ENCODE measurements at places on chromosomes 12 and 14. TPM values are rescaled to one million over a fixed set of nuclear protein-coding genes. Genes with fewer than 3 reads are reported as not detected.

Gene IAPP
- not detected for total RNA-seq

DNA sequence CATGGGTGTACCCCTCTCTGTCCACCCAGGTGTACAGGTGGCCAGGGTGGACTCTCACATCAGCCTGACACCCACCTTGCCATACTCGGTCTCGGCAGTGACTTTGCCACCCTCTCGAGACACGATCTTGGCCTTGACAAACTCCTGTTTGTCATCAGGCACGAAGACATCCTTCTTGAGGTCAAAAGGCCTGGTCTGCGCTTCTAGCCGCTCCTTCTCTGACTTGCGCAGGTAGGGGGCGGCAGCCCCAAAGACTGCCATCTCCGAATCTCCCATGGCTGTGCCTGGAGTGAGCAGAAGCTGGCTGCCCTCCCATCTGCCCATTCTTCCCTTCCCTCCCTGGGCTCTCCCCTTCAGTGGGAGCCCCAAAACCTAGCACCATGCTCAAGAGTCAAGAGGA lies 2.0 kb downstream of the MYH7 start:
- H3K4me1 ChIP-seq, result peaks cover 52% of the 10 kb centered on the region
- H3K4me3 ChIP-seq, result no peak overlapping the region
- no peak for DNase-seq
- H3K36me3 ChIP-seq, result no peaks in the 10 kb centered on the region

GRCh38 chr14:64465191-64465822 lies at the start of gene AKAP5:
Gene AKAP5 (plus strand): TSS chr14:64465499. CDS start chr14:64468395, 2,896 bp downstream.
- H3K4me3 ChIP-seq, result peak within 1 kb of the TSS; percentile 68
- no peaks in the 10 kb centered on the region for H3K27me3 ChIP-seq
- H3K4me1 ChIP-seq, result no peaks in the 10 kb centered on the region
- DNase-seq, result peak; percentile 64
- no peaks in the 10 kb centered on the region for H3K36me3 ChIP-seq

- H3K27ac ChIP-seq, result peak within 1 kb of the TSS; percentile 86
- H3K36me3 ChIP-seq, result no peaks in the 10 kb centered on the region
- peak; percentile 87 for DNase-seq
- no peaks in the 10 kb centered on the region for H3K27me3 ChIP-seq
- H3K4me1 ChIP-seq, result no peaks in the 10 kb centered on the region
- peak within 1 kb of the TSS; percentile 51 for H3K4me3 ChIP-seq
These were observed at the start of gene AKAP6 for GRCh38 chr14:32329146-32329545. Gene AKAP6 (plus strand): TSS chr14:32329298. CDS start chr14:32433494, 104,196 bp downstream.

All from spinal cord (tissue), 10 donors.